Myocyte (in vitro differentiated cells): ENCODE measurements at places on chromosomes 1 and 21.
A peak's percentile ranks its signal among the peaks of the same experiment; 100 is the strongest.

- DNase-seq: no peak
Observed at GRCh38 chr1:229146647-229147046, 124.3 kb upstream of the RAB4A start.

GRCh38 chr1:185112356-185112755 lies 44.4 kb downstream of the TRMT1L start:
- no peak for DNase-seq

DNA sequence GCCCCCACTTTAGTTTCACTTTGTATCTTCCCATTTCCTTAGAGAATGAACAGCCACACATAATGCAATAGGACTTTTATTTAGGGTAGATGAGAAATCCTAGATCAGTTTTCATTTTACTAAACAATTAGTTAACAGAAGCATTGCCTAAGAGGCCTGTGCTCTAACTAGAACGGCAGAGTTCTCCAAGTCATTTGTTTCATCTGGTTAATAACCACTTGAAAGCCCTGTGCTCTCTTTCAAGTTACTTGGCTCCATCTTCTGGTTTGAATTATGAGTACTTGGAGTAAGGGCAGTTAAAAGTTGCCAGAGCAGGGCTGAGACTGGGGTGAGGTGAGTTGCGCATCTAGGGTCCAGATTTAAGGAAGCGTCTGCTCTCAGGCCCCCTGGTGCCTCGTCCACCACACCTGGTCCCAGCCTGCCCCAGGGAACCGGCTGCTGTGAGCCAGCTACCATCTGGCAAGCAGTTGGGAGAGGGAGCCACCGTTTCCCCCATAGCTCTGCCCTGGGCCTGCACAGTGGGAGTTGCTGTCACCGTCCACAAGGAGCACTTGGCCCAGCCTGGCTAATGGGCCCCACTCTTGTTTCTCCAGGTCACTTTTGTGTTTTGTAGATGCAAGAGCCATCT lies 18.1 kb upstream of the SLC44A3 start:
- DNase-seq: peak; percentile 73

DNA sequence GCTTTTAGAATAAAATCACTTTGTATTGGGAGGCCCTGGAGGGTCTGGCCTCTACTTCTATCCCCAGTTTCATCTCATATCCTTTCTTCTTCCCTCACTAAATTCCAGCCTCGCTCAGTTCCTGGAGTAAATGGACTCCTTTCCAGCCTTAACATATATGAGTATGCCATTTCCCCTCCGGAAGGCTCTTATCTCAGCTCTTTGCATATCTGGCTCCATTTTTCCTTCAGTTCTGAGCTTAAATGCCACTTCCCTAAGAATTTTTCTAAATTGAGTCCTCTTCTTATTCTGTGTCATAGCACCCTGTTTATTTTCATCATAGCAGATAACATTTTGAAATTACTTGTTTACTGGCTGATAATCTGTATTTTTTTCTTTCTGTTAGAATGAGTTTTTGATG lies 20.2 kb upstream of the DUSP10 start:
- DNase-seq: no peak

- no peak for DNase-seq
Observed at GRCh38 chr1:181013144-181013543, 9.5 kb downstream of the STX6 start.

GRCh38 chr1:216207154-216207553 lies 216.1 kb downstream of the USH2A start:
- DNase-seq: no peak

DNA sequence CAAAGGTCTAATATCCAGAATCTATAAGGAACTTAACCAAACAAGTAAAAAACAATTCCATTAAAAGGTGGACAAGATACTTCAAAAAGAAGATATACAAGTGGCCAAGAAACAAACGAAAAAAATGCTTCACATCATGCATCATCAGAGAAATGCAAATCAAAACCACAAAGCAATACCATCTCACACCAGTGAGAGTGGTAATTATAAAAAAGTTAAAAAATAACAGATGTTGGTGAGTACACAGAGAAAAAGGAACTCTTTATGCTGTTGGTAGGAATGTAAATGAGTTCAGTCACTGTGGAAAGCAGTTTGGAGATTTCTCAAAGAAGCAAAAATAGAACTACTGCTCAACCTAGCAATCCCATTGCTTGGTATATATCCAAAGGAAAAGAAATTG lies 218.6 kb downstream of the SLC44A5 start:
- DNase-seq: no peak

- no peak for DNase-seq
Observed at GRCh38 chr1:112807117-112807516, 92.0 kb upstream of the PPM1J start.

DNA sequence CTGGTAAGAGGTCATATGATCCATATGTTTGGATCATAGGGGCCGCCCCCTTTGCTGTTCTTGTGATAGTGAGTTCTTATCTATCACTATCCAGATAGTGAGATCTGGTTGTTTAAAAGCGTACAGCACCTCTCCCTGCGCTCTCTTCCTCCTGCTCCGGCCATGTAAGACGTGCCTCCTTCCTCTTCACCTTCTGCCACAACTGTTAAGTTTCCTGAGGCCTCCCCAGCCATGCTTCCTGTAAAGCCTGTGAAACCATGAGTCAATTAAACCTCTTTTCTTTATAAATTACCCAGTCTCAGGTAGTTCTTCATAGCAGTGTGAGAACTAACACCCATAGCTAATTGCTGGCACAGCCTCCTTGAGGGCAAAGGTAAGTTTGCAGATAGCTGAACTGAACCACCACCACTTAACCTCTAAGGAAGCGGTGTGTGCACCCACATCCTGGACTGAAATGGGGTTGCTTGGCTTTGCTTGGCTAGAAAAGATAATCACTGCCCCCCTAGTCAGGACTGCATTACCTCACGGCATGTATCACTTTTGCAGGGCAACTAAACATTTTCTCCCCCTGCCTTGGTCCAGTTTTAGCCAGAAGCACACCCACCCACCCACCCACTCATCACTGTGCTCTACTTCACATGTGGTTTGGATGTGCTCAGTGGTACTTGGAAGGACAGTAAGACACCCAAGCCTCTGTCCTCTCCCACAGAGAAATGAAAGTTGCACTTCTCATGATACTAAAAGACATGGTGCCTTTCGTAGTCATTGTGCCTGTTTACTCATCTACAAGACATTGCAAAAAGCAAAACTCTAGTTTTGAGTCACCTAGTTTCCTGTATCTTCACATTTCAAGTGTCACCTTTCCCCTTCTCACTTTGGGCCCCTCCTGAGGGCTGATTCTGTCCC lies 23.1 kb upstream of the PTAFR start:
- no peak for DNase-seq
